ENCODE measurements at places on chromosomes 12 and 14.

- peak; percentile 31 for DNase-seq
Measured at GRCh38 chr12:6542209-6543009, 8.1 kb downstream of the GAPDH start.

- no peak for DNase-seq
Measured at GRCh38 chr12:77315407-77315806, 250.0 kb upstream of the E2F7 start.

- no peak for DNase-seq
Measured at GRCh38 chr12:75704664-75705063, 193.3 kb upstream of the KRR1 start.

GRCh38 chr12:88973998-88974397 is 378.3 kb downstream of the DUSP6 start:
- no peak for DNase-seq

DNA sequence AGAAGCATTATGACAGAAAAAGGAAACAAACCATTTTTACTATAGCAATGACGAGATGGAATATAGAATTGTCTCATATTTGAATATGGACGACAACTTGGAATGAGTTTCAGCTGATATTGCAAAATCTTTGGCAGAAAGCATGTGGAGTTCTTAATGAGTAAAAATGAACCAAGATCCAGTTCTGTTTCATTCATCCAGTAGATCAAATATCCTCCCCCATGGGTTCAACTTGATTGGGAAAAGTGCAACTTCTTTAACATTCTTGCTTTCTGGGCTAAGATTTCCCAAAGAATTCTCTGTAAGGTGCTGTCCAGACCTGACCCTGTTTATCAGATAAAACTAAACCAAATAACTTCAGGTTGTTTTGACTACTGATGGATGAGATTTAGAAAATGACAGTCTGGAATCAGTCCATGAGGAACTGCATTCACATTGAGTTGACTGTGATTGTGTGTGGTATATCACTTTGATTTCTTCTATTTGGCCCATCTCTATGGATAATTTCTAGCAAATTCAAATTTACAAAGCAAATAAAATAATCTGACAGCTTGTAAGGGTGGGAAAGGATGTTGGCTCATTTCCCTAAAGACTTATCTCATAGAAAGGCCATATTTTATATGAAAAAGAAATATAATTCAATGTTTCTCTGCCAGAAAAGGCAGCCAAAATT is 267.4 kb downstream of the ADAMTS20 start:
- DNase-seq: no peak

DNA sequence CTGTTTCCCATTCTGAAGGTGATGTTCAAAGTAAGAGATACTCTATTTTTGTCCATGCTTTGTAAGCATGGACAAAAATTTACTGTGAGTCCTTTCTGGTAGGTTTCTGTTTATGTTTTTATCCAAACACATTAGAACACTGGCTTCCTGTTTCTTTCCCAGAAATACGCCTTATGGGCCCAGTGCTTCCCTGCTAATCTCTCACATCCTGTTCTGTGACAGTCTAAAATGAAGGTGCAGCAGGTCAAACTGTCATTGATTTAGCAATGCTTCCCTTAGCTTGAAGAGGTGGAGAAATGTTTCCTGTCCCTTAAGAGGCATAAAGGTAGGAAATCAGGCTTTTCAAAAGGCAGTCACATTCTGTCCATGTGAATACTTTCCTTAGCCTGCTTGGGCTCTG is 305.6 kb downstream of the RPS29 start:
- DNase-seq: no peak
